ENCODE measurements at places on chromosomes 12 and 14.

DNA sequence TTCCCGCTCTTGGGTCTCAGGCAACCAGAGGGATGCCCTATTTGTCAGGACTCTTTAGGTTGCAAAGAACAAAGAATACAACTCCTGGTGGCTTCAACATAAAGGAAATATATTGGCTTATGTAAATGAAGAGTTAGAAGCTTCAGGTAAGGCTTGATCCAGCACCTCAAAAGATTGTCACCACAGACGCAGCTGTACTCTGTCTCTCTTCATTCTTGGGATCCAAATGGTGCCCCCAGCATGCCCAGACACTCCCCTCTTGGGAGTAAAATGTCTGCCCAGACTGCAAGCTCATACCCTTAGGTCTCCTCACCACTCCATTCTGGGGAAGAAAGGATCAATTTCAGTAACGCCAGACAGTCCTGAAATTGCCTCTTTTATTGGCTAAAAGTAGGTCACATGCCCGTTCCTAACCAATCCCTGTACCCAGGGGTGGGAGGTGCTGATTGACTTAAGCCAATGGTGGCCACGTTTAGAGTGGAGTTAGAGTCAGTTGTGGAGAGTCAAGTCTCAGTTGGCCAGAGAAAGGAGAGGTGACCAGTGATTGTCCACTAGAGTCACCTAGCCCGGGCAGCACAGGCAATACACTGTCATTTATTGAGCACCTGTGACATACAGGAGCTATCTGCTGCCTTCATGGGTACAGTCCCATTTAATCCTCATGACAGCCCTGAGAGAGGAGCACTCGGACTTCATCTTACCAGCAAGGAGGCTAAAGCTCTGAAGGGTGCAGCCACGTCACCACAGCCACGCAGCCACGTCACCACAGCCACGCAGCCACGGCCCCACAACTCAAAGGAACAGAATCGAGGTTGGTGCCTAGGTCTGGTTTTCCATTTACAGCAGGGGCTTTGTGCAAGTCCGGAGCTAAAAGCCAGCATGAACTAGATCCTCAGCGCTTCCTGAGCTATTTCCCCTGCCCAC, 19.7 kb upstream of the BEGAIN start:
- DNase-seq = no peak

DNA sequence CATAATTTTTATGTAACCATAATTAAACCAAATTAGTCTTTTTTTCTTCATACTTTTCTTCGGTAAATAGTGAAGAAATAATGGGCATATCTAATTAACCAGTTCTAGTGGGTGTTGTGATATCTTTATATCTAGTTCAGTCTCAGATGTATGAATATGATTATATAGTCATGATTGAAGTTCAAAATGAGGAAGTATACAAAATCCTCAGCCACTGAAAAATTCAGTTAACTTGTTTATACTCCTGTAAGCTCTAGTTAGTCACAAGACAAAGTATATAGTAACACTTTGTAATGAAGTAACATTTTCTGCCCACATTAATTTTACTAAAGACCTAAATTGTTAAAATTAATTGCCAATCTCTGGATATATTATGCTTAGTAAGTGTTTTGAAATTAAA, 46.5 kb downstream of the CAND1 start:
- DNase-seq = no peak

- DNase-seq = no peak
These were observed 146.5 kb downstream of the KIF26A start for GRCh38 chr14:104284636-104285507.

DNA sequence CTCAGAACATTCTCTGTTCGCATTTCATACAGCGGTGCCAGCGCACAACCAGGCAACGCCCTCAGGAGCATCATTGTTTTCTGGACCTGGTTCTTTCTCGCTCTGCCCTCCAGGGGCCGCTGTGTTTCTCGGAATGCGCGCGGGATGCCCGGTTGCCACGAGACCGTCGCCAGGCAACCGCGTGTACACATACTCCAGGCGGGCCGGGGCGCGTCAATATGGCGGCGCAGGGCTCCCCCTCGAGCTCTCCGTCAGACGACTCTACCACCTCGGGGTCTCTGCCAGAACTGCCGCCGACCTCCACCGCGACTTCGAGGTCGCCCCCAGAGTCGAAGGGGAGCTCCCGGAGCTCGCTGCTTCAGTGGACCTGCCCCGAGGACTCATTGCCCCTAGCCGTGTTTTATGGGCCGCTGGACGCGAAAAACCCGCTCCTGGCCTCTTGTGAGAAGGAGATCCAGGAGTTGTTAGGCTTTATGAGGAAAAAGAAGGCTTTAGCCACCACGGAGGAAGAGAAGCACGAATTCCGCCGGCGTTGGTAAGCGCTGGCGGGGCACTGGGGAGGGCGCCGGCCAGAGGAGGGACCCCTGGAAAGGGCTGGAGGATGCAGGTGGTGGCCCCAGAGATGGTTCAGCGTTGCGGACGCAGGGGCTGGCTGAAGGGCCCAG, at the start of gene CFAP54:
Gene CFAP54, plus strand, starts transcription at position 186 of the 665 bp plus-strand sequence. Its CDS starts 33 bp downstream, at position 219.
- DNase-seq = peak; percentile 88

- no peak for DNase-seq
These were observed 11.6 kb upstream of the SYNDIG1L start for GRCh38 chr14:74437496-74438053.

- no peak for DNase-seq
These were observed 50.1 kb upstream of the OR5AU1 start for GRCh38 chr14:21205678-21206581.

GRCh38 chr12:109358154-109358869, 10.6 kb downstream of the MYO1H start:
- DNase-seq = no peak

DNA sequence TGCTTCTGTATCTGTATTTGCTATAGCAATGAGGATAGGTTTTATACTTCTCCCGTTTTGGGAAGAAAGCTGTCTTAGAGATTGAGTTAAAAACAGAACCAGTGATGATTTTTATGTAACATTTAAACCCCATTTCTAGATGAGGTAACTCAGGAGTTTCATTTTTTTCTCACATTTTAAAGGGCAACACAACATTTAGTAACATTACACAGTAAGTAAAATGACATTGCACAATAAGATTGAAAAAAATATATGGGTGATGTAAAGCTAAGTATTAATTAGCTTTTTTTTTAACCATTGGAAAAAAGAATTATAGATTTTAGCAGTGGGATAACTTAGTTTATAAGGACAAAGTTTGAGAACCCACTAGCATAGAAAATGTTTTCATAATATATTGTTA, 25.2 kb upstream of the SCFD1 start:
- DNase-seq = no peak

GRCh38 chr14:71138448-71139293, 231.4 kb downstream of the PCNX1 start:
- DNase-seq = peak; percentile 13

DNA sequence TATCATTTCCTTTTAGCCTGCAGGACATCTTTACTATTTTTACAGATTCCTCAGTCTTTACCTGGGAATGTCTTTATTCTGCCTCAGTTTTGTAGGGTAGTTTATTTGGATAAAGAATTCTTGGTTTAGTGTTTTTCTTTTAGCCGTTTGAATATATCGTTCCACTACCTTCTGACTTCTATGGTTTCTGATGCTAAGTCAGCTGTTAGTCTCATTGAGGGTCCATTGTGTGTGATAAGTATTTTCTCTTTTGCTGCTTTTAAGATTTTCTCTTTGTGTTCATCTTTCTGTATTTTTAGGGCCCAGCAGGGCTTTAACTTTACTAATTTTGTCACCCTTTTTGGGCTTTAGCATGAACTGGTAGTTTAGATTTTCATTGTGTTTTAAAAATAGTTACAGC, 113.5 kb downstream of the MNAT1 start:
- DNase-seq = no peak

GRCh38 chr12:83573671-83574070, 887.0 kb downstream of the TMTC2 start:
- no peak for DNase-seq

- no peak for DNase-seq
These were observed 420.1 kb downstream of the VRK1 start for GRCh38 chr14:97217111-97217885.

DNA sequence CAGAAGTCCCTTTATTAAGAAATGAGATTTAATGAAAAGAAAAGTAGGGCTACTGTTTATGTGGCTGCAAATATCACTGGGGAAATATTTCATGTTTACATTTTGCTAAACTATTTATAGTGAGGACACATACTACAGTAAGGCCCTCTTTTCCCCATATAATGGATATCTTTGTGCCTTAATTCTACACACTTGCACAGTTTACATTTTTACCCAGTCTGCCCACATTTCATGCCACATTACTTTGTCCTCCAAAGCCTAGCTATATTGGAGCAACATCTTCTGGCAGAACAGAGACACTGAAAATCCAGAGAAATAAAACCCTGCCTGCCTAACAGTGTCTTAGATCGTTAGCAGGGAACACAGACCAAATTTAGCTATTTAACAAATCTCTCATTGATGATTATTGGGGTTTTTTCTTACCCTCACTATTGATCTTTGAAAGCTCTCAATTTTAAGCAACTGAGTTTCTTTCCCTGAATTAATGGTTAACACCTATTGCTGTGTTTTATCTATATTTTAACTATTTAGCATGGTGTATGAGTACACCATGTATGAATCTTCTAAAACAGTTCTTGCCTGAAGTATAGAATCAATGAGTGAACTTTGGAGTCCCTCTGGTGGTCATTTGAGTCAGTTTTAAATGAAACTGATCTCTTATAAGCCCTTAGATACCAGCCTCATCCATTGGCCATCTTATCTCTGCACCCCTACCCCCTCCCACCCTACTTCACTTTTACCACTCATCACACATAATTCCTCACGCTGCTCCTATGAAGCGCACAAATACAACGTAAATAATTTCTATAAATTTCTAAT, 170.2 kb downstream of the BCAT1 start:
- no peak for DNase-seq

DNA sequence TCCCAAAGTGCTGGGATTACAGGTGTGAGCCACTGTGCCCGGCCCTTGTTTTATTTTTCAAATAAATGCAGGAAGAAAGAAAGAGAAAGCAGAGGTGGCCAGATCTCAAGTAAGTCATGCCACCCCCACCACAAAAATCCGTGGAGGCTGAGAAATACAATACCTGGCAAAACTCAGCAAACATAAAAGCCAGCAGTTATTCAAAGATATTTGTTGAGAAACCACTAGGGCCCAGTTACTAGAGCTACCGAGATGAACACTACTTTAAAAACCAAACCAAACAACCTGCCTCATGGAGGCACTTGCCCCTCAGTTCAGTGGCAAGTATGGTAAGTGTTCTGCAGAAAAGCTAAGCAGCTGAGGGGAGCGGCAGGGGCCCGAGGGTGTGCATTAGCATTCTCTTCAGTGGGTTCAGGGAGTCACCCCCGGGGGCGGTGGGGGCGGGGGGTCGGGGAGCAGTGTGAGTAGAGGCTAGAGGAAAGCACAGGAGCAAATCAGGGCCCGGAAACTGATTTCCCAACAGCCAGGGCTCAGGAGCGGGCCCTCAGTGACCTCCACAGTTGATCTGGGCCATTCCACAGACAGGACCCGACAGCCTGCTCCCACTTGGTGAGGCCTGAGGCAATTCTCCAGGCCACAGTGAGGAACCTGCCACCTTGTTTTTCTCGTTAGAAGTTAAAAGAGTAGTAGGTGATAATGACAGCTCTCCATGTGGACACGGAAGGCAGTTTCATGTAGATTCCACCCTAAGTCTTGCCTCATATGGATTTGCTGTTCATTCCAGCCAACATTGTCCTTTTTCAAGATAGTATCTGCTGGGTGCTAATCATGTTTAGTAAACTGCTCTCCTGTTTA, 8.6 kb downstream of the EVL start:
- DNase-seq = no peak

GRCh38 chr12:122895704-122896636, at the start of gene VPS37B:
Gene VPS37B, minus strand, starts transcription at chr12:122896124. Its CDS starts 62 bp downstream, at chr12:122896062.
- DNase-seq = peak; percentile 61

- DNase-seq = no peak
These were observed 7.2 kb downstream of the RASSF8 start for GRCh38 chr12:25965682-25966081.

DNA sequence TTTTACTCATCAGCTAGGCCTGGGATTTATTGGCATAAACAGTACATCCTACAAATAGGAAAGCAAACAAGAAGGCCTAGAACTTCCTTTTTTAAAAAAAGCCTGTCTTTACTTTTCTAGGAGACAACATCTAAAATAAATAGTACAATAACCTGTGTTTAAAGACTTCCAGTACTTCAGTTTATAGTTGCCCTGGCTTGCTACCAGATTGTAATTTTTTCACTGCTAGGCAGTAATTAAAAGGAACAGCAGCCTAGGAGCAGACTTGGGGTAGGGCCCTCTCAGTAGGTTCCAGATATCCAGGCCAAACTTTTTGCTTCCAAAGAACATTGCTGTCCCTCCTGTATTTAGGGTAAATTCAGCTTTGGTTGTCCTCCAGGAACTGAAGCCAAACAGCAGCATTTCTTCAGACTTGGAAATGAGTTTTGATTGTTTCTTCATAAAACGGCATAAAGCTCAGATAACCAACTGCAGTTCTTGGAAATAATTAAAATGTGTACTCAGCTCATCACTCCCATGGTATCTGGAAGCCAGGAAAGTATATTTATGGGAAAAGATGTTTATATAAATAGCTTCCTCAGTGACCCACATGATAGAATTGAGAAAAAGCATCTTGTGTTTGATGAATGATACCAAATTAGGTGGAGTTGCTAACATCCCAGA, 61.7 kb downstream of the PPP1R36 start:
- no peak for DNase-seq

GRCh38 chr14:22800346-22800745, 14.9 kb downstream of the SLC7A7 start:
- DNase-seq = no peak

DNA sequence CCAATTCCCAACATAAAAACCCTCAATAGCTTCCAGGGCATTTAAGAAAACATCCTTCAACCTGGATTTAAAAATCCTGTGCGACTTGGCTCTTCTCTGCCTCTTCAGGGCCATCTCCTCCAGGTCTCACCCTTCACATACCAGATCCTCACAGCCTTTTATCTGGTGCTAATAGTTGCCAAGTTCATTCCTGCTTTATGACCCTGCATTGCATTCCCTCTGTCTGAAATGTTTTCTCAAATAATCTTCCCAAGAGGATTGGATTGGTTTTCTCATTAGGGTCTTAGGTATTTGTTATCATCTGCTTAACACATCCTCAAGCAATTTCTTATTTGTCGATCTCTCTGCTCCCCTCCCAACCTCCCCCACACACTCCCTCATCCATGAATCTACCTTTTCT, 832.0 kb downstream of the GALC start:
- DNase-seq = no peak

- DNase-seq = no peak
These were observed 40.0 kb upstream of the ST8SIA1 start for GRCh38 chr12:22374508-22374907.
